Fibroblast of mammary gland (primary cell): ENCODE measurements at places on chromosomes 3 and 15.

- no peak for DNase-seq
These were observed 69.3 kb downstream of the MESD start for GRCh38 chr15:80920271-80920699.

DNA sequence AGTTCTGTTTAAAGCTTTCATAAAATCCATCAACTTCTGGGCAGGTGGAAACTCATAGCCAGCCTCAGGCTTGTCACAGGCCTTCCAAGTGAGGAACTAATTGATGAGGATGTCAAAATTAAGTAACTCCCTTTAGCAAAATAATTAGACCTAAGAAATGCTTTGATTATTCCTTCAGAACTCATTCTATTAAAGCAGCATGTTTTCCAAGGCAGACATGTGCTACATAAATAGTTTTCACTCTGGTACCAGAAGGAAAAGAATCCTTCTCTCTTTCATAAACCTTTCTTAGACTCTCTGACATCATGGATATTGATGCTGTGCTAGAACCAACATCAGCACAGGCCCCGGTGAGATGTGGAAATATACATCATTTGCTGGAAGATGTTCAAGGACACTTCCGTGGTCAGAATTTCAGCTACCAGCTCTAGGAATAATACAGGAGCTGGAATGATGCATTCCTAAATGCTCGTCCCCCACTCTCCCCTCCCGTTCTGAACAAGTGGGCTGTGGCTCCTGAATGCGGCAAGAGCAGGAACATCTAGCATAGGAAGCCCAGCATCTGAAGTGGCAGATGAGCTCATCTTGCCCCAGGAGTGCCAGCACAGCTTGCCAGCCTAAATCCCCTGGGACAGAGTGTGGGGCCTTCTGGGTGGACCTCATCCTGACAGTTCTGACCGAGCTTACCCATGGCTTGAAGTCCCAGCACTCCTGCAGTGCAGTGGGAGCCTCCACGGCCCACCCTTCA, 82.4 kb downstream of the WWTR1 start:
- DNase-seq, result peak; percentile 99

DNA sequence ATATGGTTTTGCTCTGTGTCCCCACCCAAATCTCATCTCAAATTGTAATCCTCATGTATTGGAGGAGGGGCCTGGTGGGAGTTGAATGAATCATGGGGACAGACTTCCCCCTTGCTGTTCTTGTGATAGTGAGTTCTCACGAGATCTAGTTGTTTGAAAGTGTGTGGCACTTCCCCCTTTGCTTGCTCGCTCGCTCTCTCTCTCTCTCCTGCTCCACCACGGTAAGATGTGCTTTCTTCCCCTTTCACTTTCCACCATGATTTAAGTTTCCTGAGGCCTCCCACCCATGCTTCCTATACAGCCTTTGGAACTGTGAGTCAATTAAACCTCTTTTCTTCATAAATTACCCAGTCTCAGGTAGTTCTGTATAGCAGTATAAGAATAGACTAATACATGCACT, 60.7 kb downstream of the GSK3B start:
- DNase-seq, result no peak

DNA sequence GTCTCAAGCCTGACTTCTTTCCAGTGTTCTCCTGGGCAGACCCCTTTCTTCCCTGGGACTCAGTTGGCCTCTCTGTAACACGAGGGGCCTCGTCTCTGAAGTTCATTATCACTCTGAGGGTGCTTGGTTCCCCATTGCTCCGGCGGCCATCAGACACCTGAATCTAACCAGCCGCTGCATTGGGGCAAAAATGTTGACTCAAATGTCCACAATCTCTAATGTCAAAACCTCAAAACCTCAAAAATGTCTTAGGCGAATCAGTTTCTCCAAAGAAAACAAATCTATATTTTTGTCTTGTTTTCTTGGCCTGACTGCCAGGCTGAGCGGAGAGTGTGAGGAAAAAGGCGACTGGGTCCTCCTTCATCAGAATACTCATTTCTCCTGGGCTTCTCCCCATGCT, 220.7 kb downstream of the VPS13C start:
- DNase-seq, result no peak

DNA sequence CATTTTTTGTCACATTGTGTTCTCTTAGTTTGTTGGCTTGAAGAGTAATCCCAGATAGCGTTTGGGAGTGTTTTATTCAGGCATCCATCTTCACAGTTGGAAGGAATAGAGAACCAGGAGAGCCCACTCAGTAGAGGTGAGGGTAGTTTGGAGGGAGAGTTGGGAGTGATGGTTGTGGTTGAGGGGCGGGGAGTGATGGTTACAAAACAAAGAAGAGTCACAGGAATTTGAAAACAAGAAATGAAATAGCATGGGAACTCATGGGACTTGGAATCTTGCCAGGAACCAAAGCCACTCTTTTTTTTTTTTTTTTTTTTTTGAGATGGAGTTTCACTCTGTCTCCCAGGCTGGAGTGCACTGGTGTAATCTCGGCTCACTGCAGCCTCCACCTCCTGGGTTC, 36.3 kb downstream of the DUT start:
- DNase-seq, result peak; percentile 68

DNA sequence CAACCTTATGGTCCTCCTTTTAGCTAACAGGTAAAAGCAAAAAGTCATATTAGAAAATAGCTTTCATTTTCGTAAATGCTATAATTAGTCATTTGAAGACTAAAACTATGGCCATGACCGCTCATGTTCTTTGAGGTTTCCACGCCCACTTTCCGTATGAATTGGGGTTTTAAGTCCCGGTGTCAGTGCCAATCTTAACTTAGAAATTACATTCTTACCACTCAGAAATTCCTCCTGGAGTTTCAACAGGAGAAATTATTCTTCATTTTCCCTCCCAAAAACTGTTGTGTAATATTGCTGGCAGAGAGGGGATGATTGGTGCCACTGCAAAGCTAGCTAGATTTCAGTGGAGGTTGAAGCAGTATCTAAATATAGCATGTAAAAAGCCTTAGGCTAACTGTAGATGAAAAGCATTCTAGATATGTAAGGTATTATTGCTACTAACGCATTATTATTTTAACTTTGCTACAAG, 71.0 kb upstream of the MDFIC2 start:
- DNase-seq, result no peak

- no peak for DNase-seq
These were observed 118.2 kb upstream of the MRPL3 start for GRCh38 chr3:131620977-131621376.

DNA sequence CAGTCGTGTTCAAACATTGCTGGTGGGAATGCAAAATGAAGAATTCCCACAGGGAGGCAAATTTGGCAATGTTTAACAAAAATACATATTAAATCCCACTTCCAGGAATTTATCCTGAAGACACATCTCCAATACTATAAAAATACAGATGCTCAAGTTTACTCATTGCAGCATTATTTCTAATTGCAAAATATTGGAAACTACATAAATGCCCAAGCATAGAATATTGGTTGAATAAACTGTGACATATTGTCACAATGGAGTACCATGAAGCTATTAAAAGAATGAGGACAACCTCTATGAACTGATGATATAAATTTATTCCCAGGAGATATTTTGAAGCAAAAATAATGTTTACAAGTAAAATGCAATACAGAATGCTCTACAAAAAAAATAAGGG, 49.7 kb upstream of the UBE2E2 start:
- DNase-seq, result peak; percentile 43

- no peak for DNase-seq
These were observed 64.7 kb downstream of the ATP2B2 start for GRCh38 chr3:10440684-10441083.

GRCh38 chr3:37726525-37727290, 135.0 kb upstream of the CTDSPL start:
- peak; percentile 64 for DNase-seq

GRCh38 chr15:80609091-80609490, 86.0 kb upstream of the ABHD17C start:
- DNase-seq, result no peak

- no peak for DNase-seq
These were observed 13.1 kb downstream of the CSK start for GRCh38 chr15:74794970-74795349.

- DNase-seq, result no peak
These were observed 5.2 kb upstream of the YEATS2 start for GRCh38 chr3:183692436-183692835.

- peak; percentile 54 for DNase-seq
These were observed at the start of gene CCDC39 for GRCh38 chr3:180679178-180680096. Gene CCDC39, minus strand, starts transcription at chr3:180679489. Its CDS starts 109 bp downstream, at chr3:180679380.

DNA sequence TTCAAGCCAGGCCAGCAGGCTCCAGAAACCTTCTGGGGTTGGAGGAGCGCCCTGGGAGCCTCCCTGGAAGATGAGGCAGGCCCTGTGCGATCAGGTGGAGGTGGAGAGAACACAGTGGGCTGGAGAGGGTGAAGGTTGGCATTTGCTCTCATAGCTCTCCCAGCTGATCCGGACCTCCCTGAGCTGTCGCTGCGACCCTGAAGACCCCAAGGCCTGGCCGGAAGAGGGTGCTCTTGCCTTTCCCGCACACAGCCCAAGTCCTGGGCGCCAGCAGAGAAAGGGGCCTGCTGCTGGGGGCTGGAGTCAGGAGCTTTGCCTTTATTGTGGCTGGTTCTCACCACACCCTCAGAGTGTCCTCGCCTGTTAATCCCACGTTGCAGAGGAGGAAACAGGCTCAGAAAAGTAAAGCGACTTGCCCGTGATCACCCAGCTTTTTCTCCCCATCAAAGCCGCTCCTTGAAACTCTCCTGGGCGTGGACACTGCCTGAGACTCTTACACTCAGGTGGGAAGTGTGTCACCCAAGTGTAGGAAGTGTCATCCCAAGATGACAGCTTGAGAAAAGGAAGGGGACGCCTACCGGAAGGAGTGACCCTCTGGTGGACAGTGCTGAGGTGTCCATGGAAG, 8.6 kb upstream of the RPL29 start:
- DNase-seq, result no peak

DNA sequence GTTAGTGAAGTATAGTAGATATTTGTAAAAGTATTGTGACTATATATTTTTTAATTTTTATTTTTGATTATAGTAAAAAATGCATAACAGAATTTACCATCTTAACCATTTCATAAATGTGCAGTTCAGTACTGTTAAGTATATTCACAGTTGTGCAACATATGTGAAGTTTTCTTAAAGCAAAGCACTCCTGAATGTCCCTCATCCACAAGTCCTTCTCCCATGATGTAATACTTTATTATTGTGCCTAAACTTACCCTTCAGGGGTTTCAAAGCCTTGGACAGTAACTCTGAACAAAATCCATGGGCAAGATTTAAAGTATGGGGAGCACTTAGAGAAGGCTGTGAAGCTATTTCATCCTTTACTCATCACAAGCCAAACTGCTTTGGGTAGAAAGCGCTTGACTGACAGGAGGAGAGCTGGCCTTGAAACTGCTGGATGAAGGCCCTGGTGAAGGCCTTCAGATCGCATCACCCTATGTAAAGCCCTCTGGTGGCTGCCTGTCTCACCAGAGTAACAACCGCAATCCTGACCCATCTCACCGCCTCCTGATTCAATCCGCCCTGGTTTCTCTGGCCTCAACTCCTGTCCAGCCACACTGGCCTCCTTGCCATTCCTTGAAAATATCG, 28.0 kb downstream of the LSM3 start:
- DNase-seq, result no peak

DNA sequence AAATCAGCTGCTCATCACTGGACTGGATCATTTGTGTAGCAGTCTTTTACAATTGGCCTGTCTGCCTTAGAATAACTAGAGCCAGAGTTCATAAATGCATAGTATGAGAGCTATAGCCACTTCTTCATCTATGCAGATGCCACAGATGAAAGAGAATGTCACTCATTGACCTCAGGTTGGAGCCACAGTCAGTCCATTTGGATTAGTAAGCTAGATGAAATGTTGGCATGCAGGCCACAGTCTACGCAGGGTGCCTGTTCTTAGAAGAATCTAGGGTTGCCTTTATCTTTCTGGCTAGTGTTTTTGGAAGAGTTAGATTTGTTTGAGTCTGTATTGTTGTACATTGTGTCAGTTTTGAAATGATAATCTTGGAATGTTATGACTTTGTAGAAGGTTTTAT, 25.4 kb upstream of the EDEM1 start:
- DNase-seq, result peak; percentile 42

GRCh38 chr3:144931590-144931989, 960.0 kb downstream of the DIPK2A start:
- no peak for DNase-seq

DNA sequence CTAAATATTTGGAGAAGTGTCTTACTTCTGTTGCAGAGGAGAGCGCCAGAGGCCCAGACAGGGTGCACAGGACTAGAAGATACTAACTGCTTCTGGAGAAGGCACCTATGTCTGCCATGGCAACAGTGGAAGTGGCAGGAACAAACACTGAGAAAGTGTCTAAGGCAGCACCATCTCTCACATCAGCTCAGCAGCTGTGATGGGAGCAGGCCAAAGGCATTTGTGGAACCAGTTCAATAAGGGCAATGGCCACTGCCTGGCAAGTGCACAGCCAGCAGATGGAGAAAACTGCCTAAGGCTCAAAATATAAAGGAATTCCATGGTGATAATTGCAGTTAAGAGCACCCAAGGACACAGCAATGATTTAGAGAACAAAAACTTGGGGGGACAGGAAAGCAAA, 563.0 kb upstream of the CCDC54 start:
- DNase-seq, result no peak

DNA sequence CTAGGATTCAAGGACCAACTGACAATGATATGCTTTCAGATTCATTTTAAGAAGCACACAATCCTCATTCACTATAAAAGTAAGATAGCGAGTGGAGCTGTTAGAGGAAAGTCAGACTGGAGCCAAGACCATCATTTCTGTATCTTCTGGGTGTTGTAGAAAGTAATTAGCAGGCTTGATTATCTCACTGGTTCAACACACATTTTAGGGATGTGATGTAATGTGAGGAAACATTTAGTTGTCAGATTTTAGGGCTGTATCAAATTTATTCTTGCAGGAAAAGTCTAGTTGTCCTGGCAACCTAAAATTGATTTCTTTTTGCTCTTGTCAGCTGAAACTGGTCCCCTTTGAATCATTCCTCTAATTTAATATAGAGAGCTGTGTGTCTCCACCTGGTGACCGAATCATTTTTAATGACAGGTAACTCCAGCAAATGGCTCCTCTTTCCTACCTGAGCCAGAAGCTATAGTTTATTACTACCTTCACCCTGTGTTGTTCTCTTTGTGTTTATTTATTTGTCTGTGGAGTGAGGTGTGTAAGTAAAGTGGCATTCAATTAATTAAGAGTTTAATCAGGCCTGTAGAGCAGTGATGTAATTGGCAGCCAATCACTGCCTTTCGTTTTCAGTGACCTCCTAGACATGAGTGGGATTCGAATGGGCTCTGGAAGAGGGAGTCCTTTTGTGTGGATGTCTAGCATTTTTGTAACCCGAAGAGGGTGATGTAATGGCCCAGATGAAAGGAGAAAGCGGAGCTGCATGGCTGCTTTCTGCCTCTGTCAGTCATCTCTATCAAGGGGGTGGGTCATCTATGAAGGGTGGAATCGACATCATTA, 125.8 kb downstream of the LPP start:
- DNase-seq, result no peak

DNA sequence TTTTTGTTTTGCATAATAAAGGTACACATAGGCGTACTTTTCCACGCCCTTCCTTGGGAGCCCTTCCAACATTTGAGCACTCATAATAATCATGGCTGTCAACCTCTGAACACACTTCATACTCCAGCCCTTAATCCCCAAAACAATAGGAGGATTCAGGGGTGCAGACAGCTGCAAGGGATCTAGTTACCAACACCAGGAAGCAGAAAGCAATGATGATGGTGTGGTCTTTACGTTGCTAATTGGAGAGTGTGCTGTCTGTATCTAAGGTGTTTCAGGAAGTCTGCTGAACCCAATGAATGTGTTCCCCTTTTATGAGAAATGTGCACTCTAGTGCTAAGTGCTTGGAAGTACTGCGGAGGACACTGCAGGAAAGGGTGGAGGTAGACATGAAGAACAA, 60.3 kb upstream of the PDZRN3 start:
- DNase-seq, result no peak

- peak; percentile 69 for DNase-seq
These were observed 23.9 kb upstream of the SLTM start for GRCh38 chr15:58957101-58957973.

GRCh38 chr15:88657326-88658069, 18.7 kb downstream of the ISG20 start:
- DNase-seq, result peak; percentile 59
